ENCODE measurements at places on chromosomes 6 and 20.

- no peak for DNase-seq
Observed at GRCh38 chr6:43776115-43776798, 6.2 kb downstream of the VEGFA start.

- DNase-seq: no peak
Observed at GRCh38 chr6:56970849-56971248, 15.9 kb downstream of the BEND6 start.

DNA sequence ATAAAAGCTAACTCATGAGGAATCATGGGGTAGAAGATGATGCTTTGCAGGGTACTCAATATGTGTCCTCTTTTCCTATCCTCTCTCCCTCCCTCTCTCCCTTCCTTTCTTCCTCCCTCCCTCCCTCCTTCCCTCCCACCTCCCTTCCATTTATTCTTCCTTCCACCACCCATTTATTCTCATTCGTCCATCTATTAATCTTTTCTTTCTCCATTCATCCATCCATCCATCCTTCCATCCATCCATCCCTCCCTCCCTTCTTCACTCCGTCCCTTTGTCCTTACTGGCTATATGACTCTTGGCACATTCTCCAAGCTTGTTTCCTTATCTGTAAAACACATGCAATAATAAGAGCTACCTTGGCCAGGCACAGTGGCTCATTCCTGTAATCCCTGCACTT is 40.9 kb downstream of the ARHGAP40 start:
- no peak for DNase-seq

DNA sequence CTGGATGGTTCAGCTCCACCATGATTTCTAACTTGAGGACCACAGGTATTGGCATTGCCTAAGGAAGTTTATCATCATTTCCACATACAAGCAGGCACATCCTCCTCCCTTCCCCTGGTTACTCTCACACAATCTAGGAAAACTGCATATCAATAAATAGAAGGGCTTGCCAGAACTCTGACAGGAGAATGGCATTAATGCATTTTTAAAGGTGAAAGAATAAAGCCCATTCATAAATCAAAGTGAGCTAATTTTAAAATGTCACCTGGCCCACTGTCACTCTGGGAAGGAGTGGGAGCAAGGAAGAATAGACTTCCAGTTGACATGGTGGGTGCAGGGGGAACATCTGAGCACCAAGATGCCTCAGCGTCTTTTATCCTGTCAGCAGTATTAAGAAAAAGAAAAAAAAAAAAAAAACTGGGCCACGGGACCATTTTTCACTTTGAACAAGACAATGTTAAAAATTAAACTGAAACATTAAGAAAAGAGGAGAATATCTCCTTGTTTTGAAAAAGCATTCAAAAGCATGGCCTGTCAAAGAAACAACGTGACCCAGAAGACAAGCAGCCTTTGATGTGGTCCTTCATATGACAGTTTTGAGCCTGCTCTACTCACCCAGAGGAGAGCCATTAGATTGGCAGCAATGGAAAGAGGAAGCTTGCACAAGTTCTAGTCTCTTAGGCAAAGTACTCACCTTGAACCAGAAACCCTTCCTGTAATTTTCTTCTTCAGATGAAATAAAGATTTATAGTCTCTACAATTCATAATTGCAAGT is 39.3 kb upstream of the SMLR1 start:
- DNase-seq: no peak

Measured in activated effector memory CD4-positive, alpha-beta T cell treated with Interleukin-2 at 50 U/mL for 16 hours (primary cell).